Cerebellum (tissue), 4 donors: ENCODE measurements at places on chromosomes 16 and 17.

GRCh38 chr17:73369111-73369521 lies 57.3 kb upstream of the CDC42EP4 start:
- DNase-seq, result no peak

GRCh38 chr17:38741921-38742410 lies 6.2 kb downstream of the PCGF2 start:
- no peak for DNase-seq

- no peak for DNase-seq
These were observed 49.9 kb upstream of the CPNE2 start for GRCh38 chr16:57042157-57043111.

DNA sequence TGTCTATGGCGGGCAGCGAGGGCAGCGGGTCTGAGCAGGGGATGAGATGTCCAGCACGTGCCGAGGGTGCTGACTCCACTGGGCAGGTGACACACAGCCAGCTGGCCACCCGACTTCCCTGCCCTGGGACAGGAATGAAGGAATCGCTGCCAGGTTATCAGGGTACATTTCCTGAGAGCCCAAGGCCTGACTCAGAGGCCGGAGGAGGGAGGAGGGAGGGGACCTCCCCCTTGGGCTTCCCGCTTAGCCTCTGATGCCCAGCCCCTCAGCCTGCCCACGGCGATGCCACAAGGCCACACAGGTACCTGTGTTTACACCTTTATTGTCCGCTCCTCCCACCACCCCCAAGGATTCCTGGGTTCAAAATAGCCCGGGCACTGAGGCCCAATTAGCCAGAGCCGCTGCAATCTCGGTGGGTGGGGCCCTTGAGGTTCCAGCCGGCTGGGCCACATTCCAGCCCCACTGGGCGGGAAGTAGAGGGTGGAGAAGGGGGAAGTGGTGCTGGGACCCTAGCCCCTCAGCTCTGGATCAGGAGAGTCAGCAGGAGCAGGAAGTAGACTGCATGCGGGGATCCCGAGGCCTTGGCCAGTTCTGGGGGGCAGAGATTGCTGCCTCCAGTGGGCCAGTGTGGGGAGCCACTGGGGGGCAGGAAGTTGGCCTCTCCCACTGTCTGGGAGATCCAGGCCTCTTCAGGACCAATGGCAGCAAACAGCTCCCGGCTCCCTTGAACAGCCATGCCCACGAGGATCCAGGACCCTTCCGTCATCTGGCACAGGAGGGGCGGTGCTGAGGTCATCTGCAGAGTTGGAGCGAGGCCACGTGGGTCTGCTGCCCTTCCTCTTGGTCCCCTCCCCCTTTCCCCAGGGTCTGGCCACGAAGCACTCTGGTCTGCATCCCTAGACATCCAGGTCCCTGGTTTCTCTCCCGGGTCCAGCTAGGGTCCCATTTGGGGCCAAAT lies 3.4 kb upstream of the PRSS8 start:
- no peak for DNase-seq

DNA sequence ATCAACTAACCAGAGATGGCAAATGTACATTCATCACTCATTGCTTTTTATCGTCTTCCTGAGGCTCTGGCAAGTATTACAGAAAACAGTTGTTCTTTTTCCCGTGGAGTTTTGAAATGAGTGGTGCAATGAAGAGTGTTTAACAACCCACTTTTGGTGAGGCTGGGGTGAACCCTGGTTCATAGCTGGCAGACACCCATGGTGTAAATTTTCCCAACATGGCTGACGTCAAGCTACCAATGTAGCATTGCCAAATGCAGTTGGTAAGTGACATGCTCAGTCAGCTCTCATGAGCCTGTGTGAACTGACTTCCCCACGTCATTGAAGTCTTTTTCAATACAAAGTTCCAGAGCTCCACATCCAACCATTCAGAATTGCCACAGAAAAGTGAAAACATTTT lies 386.2 kb downstream of the TMEM114 start:
- no peak for DNase-seq

DNA sequence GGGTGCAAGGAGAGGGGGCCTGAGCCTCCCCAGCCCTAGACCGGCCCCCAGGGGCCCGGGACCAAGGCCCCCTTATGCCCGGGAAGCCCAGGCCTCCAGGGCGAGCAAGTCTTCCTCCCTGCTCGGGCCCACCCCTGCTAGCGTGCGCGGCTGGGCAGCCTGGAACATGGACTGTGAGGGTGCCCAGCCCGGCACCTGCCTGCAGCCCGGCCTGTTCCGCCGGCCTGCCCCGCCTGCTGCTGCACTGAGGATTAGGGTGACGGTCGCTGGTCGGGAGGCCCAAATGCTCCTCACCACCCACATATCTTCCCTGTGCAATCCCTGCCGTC lies 6.0 kb downstream of the HS3ST6 start:
- no peak for DNase-seq

DNA sequence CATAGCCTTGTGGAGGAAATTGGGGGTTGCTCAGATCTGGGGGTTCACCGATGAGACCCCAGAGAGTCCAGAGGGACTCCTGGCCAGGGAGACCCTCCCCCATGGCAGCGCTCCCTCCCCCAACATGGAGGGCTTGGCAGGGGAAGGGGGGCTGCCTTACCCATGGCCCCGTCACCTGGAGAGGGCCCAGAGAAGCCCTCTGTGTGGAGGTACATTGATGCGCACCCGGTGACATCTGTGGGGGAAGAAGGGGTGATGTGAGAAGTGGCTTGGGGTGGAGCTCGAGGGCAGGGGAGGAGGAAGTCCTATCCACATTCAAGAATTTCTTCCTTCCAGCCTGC lies 16.2 kb downstream of the ETV4 start:
- no peak for DNase-seq

DNA sequence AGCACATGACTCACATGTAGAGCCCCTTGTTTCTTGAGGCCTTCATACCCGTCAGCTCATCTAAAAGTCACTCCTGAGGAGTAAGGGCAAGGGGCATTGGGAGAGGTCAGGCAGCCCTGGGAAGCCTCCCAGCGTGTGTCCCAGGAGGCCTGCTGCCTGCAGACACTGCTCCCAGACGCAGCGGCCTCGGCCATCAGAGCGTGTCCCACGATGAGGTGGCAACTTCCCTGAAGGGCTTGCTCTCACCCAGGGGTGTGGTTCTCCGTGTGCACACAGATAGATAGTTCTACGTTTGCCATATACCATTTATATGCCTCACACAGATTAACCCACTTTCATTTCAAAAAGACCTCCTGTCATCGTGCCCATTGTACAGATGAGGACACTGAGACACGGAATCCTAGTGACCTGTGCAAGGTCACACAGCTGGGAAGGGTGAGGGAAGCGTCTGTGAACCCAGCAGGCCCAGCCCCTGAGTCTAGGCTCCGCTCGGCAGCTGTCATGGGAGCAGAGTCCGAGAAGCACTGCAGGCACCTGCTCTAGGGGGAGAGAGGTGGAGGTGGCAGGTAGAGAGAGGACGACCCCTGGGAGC lies 8.3 kb downstream of the TUBB3 start:
- DNase-seq, result no peak

DNA sequence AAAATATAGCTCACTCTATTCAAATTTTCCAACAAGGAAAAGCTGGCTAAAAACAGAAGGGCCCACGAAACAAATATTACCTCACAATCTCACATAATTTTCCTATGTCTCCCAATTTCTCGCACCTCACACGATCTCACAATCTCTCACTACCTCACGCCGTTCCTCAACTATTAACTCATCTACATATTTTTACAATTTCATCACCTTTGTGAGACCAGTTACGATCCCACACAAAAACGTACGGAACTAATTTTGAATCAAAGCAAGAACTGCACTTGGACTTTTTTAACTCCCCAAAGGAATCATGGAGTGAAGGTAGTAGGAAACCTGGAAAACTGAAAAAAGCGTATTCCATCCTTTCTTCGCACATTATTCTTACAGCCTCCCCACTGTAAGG lies 1.1 kb downstream of the CBX1 start:
- no peak for DNase-seq

DNA sequence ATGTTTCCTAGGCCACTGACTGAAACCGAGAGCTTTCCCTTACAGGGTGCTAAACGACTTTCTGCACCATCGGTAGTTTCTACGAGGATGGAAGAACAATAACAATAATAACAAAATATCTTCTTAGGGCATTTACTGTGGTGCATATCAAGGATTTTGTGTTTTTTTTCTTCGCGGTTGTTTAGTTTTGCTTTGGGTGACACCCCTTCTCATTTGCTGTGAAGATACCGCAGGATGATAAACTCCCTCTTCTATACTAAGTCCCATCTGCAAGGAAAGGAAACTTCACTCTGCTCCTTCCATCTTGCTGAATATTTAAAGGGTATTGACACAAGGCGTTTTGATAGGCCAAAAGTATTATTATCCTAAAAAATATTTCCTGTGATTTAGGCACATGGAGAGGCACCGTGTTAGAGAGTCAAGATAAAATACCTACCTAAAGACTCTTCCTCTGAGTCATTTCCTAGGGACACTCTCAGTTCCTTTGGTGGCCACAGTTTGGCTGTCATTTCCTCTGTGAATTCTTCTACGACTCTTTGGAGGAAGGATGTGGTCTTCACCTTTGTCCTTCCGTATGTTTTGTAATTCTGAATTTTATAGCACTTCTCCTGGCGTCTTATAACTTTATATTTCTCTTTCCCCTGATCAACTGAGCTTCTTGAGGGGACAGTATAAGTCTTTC lies 318.8 kb downstream of the CDH13 start:
- DNase-seq, result no peak

DNA sequence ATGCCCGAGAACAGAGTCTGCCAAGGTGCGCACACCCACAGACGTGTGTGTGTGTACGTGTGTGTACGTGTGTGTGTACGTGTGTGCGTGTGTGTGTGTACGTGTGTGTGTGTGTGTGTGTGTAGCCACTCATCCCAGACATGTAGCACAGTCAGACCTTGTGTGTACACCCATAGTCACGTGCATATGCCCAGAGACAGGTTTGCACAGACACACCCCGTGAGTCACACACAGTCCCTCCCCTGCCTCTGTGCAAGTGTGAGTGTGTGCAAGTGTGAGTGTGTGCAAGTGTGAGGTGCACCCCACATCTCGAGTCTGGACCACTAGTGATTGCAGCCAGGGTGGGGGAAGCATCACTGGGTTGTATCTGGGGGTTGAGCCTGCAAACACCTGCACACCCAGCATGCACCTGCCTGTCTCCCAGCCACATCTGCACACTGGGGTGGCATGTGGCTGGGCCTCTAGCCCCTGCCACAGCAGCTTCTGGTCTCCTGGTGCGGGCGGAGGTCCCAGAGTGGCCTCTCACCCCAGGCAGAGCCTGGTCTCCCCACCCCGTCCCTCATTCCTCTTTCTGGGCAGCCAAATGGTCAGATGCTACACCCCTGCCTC lies 23.6 kb downstream of the BAHCC1 start:
- DNase-seq, result no peak

- no peak for DNase-seq
These were observed 4.8 kb upstream of the QPRT start for GRCh38 chr16:29674188-29674587.

DNA sequence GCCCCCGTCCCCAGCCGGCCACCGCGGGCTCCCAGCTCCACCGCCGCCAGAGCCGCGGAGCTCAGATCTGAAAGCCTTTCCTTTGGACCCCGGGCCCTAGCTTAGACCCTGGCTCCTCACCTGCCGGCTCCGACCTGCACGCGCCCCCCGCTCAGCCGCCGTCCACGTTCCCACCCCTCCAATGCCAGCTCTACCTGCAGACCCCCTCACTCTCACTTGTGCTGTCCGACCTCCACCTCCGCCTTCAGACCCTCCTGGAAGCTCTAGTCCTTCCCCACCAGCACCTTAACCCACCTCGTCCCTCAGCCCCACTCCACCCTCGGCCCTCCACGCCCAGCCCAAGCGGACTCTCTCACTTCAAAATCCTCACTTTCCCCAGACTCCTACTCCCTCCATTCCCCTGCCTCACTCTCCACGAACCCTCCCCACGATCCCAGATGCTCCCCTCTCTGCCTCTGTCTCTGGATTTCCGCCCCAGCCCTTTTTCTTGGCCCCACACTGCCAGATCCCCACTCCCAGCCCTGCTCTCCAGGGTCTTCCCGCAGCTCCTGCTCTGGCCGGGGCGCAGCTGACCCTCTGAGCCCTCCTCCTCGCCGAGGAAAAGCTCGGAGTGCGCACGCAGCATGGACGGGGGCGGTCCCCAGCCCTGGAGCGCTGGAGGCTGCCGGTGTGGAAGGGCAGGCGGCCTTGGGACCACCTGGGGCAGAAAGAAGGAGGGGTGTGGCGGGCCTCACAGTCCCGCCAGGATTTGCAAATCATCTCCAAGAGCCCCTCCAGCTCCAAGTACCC lies at the start of gene TMEM114:
Gene TMEM114, minus strand, starts transcription at position 612 of the 789 bp plus-strand sequence. CDS start 673 bp downstream, outside the sequence.
- DNase-seq, result no peak

DNA sequence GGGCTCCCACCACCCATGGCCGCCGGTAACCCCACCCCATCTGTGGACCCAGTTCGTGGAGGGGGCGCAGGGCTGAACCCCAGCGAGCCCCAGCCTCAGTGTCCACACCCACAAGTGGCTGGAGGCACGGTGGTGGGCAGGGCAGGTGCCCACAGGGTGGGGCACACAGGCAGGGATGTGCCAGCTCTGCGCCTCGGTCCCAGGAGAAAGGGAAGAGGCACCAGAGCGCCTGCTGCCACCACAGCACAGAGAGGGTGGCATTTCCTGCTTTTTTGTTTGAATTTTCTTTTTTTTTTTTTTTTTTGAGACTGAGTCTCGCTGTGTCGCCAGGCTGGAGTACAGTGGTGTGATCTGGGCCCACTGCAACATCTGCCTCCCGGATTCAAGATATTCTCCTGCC lies 19.0 kb downstream of the ZFPM1 start:
- DNase-seq, result no peak

GRCh38 chr17:73172252-73172651 lies 7.4 kb downstream of the SSTR2 start:
- no peak for DNase-seq

DNA sequence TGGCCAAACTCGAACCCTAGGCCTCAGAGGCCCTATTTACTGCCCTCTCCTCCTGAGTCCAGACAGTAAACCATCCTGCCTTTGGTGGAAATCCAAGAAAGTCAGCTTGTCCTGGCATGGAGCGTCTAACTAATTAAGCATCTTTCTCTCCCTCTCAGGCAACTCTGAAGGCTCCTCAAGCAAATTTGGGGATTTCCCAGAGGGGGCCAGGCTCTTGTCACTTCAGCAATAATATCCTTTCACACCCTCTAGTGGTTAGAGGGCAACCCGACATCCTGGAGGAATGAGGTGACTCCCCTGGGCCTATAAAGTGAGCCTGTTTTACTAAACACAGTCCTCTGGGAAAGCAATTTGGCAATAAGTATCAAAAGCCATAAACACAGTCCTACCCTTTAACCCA lies 60.4 kb downstream of the NOG start:
- no peak for DNase-seq
